Natural killer cell (primary cell): ENCODE measurements at places on chromosomes 5 and 9.

- DNase-seq: no peak
These were observed 8.3 kb upstream of the NDFIP1 start for GRCh38 chr5:142100307-142100706.

- peak; percentile 35 for DNase-seq
These were observed 55.9 kb upstream of the STXBP1 start for GRCh38 chr9:127555840-127556820.

DNA sequence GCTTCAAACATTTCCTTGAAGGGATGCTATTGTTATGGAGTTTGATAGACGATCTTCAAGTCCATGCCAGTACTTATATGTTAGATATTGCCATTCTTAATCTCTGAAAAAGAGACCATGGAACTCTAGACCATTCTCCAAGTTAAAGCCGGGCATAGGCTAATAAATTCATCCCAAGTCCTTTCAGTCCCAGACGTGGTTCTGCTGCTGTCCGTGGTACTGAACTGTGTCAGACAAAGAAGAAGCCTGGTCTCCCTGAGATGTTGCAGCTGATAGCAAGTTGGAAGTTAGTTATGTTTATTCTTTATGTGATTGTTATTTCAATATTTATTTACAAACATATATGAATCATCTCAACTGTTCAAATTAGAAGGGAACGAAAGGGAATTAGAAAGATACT lies 158.7 kb downstream of the NMUR2 start:
- DNase-seq: no peak

GRCh38 chr9:94717761-94718160 lies 8.7 kb upstream of the AOPEP start:
- DNase-seq: no peak

- no peak for DNase-seq
These were observed 102.2 kb downstream of the PCSK5 start for GRCh38 chr9:75992482-75993206.

- no peak for DNase-seq
These were observed 17.2 kb upstream of the SPOCK1 start for GRCh38 chr5:137516251-137516797.

DNA sequence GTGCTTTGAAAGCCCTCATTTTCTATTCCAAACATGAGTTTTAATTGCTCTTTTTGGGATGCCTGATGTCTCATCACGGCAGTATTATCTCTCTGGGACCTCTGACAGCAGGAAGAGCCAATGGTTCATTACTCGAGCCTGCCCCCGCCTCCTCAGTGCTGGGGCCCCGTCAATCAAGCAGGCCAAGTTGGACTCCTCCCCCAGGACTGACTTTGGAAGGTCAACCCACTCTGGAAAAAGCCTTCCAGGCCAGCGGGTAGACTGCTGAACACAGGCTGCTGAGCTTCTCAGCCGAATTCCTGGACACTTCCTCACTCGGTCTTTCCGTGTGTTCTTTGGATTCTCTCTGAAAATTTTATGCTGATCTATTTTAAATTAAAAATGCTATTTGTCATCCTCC lies 9.5 kb upstream of the BARHL1 start:
- DNase-seq: no peak

GRCh38 chr9:101271102-101271501 lies 113.7 kb downstream of the BAAT start:
- DNase-seq: no peak

DNA sequence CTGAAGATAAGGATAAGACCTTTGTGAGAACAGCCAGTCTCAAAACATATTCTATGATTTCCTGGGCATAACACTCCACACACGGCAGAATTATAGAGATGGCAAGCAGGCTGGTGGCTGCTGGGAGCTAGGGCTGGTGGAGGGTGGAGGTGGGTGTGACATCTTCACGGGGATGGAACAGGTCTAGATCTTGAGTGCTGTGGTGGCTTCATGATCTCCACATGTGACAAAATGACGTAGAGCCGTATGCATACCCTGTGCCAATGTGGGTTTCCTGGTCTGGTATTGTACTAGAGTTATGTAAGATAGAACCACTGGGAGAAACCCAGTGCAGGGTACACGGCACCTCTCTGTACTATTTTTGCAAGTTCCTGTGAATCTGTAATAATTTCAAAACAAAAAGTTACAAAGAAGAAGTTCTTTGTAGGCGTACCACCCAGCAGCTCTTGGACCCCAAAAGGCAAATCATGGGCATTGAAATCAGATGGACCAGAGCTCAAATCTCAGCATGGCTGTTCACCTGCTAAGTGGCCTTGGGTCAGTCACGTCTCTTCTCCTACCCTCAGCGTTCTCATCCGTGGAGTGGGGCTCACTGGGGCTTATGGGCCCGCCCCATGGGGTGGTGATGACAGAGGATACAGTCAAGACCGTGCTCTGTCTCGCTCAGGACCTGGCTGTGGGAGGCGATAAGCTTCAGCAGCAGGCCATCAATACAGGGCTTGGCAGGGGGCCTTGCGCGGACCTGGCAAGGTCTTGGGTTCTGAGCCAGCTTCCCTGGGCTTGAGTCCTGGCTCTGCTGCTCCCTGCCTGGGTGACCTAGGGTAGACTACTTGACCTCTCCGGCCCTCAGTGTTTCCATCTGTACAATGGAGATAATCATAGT lies 74.7 kb upstream of the UNC5A start:
- peak; percentile 12 for DNase-seq

DNA sequence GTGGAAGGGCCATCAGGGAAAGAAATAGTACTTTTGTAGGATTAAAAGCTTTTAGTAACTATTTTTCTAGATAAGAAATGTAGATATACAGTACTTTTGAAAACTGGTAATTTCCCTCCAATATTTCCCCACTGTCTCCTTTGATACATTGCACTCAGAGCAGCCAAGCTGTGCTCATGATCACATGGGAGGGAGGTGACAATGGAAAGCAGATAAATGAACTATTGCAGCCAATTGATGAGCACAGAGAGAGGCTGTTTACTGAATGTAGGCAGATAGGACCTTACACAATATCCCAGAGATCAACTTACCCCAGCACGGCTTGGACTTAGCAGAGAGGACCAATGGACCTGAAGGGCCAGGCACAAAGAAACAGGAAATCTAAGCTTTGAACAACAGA lies 178.0 kb upstream of the NREP start:
- no peak for DNase-seq

DNA sequence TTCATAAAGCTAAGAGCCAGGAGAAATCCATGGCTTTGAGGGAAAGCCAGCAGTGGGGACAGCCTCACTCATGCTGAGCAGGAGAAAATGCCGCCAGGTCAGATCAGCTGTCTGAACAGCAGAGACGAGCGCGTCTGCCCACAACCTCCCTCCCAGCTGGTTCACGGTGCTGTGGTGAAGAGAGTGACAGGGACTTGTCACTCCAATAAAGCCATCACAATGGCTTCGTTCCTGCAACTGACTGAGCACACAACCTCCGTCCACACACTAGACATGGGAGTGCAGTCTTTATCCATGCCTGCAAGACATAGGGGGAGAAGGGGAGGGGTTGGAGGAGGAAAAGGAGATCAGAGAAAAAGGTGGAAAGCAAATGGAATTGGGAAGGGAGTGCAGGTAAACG lies 206.9 kb downstream of the GABBR2 start:
- no peak for DNase-seq

DNA sequence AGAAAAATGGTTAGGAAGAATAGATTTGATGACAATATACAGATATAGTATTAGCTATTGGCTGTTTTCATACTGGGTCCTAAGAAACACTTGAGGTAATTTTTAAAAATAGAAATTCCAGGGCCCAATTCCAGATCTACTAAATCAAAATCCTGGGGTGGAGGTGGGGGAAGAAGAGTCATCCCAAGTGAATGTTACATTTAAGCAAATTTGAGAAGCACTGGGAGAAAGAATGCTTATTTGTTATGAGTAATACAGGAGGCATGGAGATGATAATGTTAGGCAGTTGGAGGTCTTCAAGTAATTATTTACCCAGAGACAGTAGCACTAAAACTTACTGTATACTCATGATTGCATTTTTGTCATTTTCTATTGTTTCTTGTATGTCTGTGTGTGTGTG lies 93.0 kb upstream of the DAB2 start:
- no peak for DNase-seq

- no peak for DNase-seq
These were observed 105.6 kb downstream of the NIPBL start for GRCh38 chr5:36982146-36982545.

DNA sequence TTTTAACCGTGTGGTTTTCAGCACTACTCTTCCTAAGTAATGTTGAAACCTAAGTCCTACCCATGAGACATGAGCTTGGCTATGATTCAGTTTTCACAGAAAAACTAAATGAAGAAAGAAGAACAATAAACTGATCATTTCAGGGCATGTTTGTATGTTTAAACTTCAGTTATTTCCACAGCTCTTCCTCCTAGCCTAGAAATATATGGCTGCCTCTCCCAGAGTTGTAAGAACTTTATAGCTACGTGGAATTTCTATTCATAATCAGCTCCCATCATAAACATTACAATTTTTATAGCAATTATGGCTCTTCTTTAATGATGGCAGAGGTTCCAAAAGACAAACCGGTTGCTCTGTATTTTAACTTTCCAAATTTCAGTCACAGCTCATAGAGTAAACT lies 314.7 kb upstream of the ADAMTSL1 start:
- DNase-seq: no peak

GRCh38 chr5:65440456-65440855 lies 41.3 kb downstream of the ADAMTS6 start:
- no peak for DNase-seq

- no peak for DNase-seq
These were observed 183.2 kb upstream of the DAB2 start for GRCh38 chr5:39608024-39608423.

DNA sequence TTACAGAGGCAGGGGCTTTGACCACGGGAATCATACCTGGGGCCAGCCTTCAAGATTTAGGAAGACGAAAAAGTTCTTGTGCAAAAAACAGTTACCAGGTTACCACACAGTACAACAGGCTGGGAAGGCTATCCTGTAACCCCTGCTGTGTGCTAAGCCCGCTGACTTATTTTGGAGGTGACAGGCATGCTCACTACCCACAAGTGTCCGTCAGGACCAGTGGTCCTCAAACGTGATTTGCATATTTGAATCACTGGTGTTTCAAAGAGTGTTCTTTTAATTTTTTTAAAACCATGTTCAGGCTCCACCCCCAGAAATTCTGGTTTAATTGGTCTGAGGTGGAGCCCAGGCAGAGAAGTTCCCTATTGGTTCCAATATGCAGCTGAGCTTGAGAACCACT lies 146.6 kb downstream of the TTLL11 start:
- DNase-seq: no peak

DNA sequence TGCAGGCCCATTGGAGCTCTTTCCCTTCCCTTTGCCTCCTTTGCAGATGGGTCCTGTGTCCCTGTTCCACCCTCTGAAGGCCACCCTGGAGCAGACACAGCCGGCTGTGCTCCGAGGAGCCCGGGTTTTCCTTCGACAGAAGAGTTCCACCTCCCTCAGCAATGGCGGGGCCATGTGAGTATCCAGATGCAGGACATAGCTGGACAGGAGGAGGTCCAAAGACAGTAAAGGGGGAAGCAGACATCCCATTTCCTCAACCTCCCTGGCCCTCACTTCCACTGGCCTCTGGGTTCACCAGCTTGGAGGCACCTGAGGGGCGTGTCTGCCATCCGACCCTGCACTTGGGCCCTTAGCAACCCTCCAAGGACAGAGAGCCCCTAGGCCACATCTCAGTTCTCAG lies 237.9 kb downstream of the CACNA1B start:
- DNase-seq: no peak

DNA sequence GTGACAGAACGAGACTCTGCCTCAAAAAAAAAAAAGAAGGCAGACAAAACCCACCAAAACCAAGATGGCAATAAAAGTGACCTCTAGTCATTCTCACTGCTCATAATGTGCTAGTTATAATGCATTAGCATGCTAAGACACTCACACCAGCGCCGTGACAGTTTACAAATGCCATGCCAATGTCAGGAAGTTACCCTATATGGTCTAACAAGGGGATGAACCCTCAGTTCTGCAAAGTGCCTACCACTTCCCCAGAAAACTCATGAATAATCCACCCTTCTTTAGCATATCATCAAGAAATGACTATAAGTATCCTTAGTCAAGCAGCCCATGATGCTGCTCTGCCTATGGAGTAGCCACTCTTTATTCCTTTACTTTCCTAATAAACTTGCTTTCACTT lies 4.7 kb upstream of the BICD2 start:
- no peak for DNase-seq

GRCh38 chr5:93403141-93403928 lies 177.7 kb downstream of the NR2F1-AS1 start:
- no peak for DNase-seq

DNA sequence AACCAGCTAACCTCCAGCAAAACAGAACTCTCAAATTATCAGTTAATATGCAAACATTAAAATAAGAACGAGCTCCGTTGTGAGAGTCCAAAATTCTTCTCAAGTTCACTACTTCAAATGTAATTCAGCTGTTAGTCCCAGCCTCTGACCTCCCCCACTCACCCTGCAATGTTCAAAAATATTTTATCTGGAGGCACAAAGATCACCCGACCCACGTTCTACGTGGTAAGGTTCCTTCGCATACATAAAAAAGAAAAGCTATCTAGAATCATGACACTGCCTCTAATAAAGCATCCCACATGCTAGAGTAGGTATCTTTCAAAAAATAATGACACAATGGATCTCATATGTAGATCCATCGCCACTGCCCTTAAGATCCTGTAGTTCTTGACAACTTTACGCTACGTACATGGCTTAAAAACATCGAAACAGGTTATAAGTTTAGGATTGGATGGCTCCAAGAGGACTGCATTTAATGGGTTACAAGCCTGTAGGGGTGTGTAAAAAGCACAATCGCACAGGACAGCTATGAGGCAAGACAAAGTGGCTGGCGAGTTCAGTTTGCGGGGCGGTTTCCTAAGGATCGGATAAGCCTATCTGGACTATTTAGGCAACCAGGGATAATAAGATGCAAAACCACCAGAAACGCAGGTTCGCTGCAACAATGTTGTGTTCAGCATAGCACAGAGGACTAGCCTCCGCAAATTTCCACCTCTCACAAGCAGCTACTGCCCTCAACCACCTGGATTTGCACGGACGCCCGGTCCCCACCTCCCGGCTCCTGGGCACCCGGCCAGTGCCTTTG lies 969 bp downstream of the CLK4 start:
- DNase-seq: no peak

- DNase-seq: peak; percentile 40
These were observed 603.3 kb downstream of the KIF4B start for GRCh38 chr5:155616779-155617392.

DNA sequence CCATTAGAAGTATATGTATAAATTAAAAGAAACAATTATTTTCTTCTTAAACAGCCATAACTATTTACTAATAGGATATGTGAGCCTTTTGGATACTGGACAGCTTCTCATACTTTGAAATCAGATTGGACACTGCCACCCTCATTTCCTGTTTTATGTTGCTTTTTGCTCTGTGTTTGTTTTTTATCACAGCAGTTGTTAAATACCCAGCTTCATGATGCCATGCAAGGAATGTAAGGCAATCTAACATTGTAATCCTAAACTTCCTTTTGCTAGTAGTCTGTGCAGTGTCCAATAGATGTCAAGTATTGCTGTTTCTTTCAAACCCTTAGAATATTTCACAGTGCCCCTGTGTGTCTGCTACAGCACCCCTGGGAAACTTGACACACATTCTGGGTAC lies 56.2 kb downstream of the CNTLN start:
- DNase-seq: no peak
